ENCODE measurements at places on chromosomes 4 and X.

DNA sequence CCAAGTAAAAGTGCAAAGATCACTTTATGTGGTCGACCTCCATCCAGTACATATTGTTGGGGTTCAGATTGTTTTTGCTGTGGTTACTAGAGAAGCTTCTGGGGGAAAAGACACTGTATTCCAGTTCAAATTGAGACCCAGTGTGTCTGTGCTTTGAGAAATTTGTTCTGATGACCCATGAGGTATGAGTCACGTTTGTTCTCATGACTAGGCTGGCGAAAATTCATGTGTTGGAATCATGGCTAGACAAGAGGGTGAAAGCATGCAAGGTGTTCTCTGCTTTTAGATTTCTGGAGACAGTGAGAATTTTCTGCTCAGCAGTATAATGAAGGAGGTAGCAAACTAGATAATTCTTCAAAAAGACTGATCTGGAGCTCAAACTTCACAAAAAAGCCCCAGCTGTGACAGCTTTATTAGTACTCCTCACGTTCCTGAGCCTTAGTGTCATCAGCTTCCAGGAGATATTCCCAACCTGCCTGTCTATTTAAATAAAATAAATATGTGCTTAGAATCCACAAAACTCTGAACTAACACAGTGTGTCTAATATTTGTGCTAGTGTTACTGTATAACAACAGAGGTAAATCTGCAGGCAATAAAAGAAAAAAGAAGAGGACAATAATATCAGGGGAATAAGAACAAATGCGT lies 24.4 kb upstream of the FAM47B start:
- DNase-seq: no peak

DNA sequence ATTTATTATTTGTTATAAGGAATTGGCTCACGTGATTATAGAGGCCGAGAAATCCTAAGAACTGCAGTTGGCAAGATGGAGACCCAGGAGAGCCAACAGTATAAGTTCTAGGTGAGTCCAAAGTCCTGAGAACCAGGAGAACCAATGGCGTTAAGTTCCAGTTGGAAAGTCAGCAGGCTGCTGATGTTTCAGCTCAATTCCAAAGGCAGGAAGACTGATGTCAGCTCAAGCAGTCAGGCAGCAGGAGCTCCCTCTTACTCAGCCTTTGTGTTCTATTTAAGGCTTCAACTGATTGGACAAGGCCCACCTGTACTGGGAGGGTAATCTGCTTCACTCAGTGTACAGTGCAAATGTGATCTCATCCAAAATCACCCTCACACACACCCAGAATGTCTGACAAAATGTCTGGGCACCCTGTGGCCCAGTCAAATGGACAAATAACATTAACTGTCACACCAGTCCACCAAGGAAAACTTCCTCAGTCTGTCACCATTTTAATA lies 30.8 kb upstream of the TBL1X start:
- no peak for DNase-seq

DNA sequence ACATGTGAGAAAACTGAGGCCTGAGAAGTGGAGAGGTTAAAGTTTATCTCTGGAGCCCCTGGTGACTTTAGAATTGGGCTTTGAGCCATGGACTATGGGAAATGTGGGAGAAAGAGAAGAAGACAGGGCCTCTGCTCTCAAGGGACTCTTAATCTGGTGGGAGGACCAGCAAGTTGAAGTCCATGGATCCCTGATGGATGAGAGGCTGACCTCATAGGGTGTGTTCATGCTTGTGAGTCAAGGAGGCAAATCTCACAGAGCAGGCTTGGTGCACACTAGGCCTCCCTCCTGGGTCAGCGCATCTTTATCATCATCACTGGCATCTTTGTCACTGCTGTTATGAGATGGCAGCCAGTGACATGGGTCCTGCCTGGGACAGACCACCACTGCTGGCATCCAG lies 211.9 kb downstream of the AFAP1 start:
- DNase-seq: no peak

- no peak for DNase-seq
Observed at GRCh38 chr4:155805016-155805415, 46.2 kb downstream of the GUCY1B1 start.

DNA sequence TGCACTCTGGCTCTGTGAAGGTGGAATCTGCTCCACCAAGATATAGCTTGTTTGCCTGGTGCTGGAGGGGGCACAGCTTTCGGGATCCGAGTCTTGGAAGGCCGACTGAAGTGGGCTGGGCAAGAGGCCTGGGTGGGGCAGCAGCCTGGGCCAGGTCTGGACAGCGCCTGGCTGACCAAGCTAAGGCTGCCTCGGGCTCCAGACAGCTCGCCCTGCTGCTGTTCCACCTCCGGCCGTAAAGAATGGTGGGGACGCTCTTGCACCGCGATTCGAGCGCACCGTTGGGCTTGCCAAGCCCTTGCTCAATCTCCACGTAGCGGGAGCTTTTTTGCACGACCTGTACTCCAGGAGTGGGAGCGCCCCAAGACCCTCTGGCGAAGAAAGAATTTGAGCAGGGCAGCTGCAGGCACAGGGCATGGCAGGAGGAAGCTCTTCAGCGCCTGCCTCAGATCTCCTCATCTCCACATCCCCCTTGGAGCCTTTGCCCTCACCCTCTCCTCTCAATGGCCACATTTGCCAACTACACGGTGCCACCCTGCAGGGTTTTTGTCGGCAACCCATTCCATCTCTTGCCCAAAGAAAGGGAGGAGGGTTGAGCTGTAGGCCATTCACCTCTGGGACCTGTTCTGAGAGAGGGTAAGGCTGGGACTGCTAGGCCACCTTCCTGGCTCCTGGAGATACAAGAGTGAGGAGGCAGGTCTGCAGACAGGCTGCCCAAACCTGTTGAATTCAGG lies 18.9 kb downstream of the CNGA2 start:
- DNase-seq: no peak

DNA sequence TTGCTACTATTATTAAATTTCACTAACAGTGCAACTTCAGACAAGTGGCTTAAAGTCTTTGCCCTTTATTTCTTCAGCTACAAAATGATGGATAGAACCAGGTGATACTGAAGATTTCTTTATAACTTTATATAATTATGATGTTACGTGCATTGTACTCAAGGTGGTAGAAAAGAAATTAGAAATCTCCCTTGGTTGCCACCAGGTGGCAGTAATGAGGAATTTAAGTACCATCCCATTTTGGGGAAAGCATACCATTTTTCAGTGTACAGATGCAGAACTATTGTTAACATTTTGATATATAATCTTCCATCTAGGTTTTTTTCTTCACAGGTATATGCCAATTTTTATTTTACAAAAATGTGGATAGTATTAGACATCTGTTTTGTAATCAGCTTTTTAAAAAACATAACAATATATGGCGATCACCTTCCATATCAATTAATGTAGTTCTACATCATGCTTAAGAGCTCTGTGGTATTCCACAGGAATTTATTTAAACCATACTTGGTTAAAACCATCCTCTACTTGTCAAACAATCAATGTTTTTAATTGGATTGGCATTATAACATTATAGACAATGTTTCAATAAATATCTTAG lies 37.7 kb upstream of the RAB33B start:
- DNase-seq: peak; percentile 36

- no peak for DNase-seq
Observed at GRCh38 chr4:61533140-61533539, 333.0 kb downstream of the ADGRL3 start.

DNA sequence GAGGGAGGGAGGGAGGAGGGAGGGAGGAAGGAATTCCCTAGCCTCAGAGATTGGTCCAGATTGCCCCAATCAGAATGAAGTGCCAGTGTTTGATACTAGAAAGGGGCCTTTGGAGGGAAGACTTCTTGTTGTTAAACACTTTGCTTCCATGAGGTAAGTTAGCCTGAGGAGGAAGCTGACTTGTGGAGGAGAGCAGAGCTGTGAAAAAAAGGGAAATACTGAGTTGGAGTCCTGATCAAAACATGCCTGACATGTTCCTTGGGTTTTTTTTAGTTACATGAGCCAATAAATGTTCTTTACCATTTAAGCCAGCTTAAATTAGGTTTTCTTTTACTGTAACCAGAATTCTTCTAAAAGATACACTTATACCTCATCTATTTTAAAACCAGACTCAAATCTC lies 57.6 kb downstream of the GSX2 start:
- DNase-seq: no peak

DNA sequence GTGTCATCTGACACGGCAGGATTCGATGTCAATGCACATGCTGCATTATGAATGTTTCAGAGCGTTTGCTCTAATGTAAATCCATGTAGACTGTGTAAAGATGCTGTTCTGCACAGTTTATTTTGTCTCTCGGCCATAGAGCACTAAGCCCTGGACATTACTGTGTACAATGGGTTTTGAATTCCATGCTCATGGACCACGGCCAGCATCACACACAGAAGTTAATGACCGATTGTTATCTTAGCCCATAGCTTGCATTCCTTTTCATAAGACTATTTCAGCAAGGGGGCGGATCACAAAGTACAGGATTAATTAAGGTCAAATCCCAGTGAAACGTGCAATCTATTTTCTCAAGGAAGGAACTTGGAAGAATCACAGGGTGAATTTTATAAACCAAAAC lies 286.1 kb upstream of the TENM3 start:
- DNase-seq: no peak

DNA sequence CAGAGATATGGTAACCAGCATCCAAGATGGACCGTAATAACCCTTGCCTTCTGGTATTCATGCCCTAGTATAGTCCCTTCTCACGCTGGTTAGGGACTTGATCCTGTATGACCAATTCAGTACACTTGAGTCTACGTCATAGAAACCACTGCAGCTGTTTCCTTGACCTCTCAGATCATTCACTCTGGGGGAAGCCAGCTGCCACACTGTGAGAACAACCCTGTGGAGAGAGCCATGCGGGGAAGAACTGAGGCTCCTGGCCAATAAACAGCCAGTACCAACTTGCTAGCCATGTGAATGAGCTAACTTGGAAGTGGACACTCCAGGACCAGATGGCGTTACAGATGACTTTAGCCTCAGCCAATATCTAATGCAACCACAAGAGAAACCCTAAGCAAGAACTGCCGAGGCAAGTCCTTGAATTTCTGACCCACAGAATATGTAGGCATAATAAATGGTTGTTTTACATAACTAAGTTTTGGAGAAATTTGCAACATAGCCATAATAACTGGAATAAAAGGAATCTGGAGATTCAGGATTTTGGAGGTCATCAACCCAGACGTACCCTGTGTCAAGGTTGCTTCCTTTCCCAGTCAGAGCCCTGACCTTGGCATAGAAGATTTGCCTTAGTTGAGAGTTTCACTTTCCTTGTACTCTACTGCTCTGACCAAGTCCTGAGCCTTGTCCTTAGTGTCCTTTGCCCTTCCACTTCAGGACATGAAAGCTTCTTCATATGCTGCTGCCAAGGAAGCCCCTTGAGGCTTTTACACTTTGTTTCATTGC lies 87.3 kb upstream of the ZNF81 start:
- DNase-seq: no peak

- DNase-seq: no peak
Observed at GRCh38 chr4:139808808-139809756, 143.5 kb downstream of the MGST2 start.

DNA sequence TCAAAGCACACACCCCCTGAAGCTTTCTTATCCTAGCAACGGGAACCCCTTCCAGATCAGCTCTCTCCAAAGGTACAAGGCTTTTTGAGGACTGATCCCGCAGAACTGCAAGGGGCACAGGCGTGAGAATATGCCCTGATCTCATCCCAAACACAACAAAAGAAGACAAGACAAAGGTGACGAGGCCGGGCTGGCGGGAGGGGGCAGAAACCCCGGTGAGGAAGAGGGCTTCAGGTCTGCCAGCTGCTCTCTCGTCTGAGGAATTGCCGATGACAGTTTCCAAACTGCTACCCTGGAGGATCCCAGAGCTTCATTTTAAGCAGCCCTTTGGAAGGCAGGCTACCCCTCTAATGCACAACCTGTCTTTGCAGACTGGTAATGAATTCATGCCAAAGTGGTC lies 3.4 kb downstream of the HCFC1 start:
- DNase-seq: no peak

DNA sequence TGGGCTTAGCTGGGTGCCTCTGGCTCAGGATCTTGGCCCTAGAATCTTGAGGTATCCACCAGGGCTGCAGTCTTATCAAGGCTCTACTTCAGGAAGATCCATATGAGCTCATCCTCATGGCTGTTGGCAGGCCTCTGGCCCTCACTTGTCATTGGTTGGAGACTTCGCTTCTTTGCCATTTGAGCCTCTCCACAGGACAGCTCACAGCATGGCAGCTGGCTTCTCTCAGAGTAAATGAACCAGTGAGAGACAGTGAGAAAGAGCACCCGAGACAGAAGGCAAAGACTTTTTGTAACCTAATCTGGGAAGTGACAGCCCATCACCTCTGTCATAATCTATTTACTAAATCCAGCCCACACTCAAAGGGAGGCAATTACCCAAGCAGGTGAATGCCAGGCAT lies 236.8 kb downstream of the GPAT3 start:
- DNase-seq: no peak

GRCh38 chr4:161237495-161237894 lies 926.3 kb downstream of the FSTL5 start:
- DNase-seq: no peak

- DNase-seq: no peak
Observed at GRCh38 chrX:77450996-77451395, 3.8 kb downstream of the FGF16 start.

DNA sequence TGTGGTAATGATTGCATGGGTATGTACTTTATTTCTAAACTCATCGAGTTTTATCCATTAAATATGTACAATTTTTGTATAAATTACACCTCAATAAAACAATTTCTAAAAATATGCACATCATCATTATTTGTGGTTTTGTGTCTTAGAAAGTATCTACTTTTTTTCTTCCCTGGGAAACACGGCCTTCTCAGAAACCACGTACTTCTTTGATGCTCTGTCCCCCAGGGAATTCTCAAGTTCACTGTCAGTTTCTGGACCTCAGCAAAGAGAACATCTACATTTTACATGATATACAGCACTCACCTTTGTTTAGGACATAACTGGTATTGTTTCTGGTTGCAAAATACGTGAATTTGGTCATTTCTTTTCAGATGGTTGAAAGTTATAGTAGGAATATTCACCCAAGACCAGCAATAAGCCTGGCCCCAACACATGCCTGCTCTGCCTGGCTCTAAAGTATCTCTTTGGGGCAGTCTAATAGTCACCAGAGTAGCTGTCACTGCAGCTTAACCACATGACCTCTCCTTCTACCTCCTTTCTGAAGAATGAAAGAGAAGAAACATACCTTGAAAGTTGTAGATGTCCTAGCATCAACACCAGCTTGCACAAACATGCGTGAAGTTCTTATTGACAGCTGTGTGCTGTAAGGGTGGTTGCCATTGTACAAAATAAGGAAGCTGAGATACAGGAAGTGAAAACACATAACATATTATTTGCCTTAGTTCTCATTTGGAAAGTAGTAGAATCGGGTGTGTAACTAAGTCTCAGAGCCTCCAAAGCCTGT lies 48.4 kb upstream of the SPANXN4 start:
- DNase-seq: no peak

- no peak for DNase-seq
Observed at GRCh38 chr4:116023049-116023448, 909.6 kb upstream of the NDST4 start.

GRCh38 chr4:96598465-96598864 lies 758.6 kb downstream of the PDHA2 start:
- no peak for DNase-seq

DNA sequence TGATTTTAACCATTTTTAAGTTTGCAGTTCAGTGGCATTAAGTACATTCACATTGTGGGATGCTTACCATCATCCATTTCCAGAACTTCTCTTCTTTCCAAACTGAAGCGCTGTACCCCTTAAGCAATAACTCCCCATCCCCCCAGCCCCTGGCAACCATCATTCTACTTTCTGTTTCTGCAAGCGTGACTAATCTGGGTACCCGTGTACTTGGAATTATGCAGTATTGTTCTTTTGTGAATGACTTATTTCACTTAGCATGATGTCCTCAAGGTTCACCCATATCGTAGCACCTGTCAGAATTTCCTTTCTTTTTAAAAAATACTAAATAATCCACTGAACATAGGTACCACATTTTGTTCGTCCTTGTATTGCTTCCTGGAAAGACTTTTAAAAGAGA lies 32.9 kb downstream of the USP9X start:
- DNase-seq: no peak
